ENCODE measurements at places on chromosomes 7 and 10. TPM values are rescaled to one million over a fixed set of nuclear protein-coding genes. Genes with fewer than 3 reads are reported as not detected.

DNA sequence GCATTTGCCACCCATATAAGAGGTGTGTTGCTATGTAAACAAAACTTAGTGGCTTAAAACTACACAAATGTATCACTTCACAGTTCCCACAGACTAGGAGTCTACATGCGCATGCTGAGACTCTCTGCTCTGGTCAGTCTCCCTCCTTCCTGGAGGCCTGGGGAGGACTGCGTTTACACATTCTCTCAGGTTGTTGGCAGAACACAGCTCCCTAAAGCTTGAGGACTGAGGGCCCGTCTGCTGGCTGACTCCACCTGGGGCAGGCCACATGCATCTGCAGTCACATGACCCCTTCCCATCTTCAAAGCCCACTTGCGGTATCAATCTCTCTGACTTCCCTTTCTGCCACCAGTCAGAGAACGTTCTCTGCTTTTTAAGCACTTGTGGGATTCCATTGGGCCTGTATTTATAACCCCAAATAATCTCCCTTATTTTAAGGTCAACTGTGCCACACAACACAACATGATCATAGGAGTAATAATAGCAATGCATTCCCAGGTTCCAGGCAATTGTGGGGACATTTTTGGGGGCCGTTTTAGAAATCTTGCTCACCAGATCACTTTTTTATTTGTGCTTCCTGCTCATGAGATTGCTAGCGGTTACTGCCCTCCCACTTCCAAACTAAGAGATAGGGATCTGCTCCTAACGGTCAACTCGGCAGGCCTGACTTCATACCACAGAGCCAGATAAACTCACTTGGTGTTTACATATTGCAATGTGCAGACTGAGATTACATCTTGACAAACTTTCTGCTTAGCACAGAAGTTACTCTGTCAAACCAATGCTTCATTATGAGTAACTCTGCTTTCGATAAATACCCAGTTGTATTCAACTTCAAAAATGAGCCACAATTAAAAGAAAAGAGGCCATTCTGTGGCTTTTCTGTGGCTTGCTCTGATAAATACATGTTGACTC lies 96.3 kb downstream of the ALOX5 start:
- H3K4me1 ChIP-seq = peaks cover 35% of the 10 kb centered on the region
- H3K36me3 ChIP-seq = no peaks in the 10 kb centered on the region
- DNase-seq = peak; percentile 90

GRCh38 chr10:79925614-79926013 lies 23.3 kb downstream of the SFTPD start:
- peaks cover 8% of the 10 kb centered on the region for H3K36me3 ChIP-seq
- H3K27me3 ChIP-seq = peaks cover 3% of the 10 kb centered on the region
- peaks cover 16% of the 10 kb centered on the region for H3K4me1 ChIP-seq
- H3K27ac ChIP-seq = no peak overlapping the region
- H3K4me3 ChIP-seq = no peak overlapping the region

DNA sequence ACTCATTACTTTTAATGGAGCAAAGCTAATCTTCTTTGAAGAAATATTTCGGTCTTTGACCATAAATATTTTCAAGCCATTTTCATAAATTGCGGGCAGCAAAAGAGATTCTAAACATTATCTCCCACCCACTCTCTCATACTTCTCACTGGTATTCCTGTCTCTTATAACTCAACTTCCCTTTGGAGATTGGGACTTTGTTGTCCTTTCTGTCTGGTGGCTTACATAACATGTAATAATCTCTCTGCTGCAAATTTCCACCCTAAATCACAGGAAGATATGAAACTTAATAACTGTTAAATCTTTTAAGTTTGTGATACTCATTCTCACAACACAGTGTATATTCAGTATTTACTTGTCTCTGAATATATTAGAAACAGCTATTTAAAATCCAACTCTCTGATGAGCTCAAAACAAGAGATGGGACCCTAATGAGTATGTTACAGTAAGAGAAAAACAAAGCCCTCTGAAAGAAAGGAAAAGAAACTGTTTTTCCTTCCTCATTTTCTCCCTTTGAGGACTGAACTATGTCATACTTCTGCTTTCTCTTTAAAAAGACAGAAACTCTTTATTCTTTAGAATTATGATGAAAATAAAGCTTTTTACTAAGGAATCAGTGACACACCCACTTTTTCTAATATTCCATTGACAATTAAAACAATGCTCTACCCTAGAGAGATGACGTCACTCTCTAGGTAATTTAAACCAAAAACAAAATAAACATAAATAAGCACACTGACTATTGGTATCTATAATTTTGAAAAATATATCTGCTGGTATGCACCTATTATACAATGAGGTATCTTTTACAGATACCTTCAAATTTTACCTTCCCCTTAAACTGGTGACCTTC lies 14.7 kb downstream of the CALCR start:
- H3K4me1 ChIP-seq = no peaks in the 10 kb centered on the region
- H3K27ac ChIP-seq = no peak overlapping the region
- no peaks in the 10 kb centered on the region for H3K36me3 ChIP-seq
- no peaks in the 10 kb centered on the region for H3K27me3 ChIP-seq
- no peak for DNase-seq
- H3K4me3 ChIP-seq = no peak overlapping the region

- H3K27me3 ChIP-seq = no peaks in the 10 kb centered on the region
- H3K4me1 ChIP-seq = no peaks in the 10 kb centered on the region
- no peak overlapping the region for H3K27ac ChIP-seq
- H3K36me3 ChIP-seq = no peaks in the 10 kb centered on the region
- no peak overlapping the region for H3K4me3 ChIP-seq
Measured at GRCh38 chr7:15430911-15431310, 130.9 kb downstream of the AGMO start.

DNA sequence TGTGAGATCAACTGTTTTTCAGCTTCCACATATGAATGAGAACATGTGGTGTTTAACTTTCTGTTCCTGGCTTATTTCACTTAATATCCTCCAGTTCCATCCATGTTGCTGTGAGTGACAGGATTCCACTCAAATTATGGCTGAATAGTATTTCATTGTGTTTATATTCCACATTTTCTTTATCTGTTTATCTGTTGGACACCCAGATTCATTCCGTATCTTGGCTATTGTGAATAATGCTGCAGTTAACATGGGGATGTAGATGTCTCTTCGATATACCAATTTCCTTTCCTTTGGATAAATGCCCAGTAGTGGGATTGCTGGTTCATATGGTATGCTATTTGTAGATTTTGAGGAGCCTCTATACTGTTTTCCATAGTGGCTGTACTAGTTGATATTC lies 47.9 kb downstream of the GALNT11 start:
- no peak overlapping the region for H3K27ac ChIP-seq
- H3K27me3 ChIP-seq = no peaks in the 10 kb centered on the region
- peaks cover 18% of the 10 kb centered on the region for H3K4me1 ChIP-seq
- DNase-seq = no peak
- H3K4me3 ChIP-seq = no peak overlapping the region

DNA sequence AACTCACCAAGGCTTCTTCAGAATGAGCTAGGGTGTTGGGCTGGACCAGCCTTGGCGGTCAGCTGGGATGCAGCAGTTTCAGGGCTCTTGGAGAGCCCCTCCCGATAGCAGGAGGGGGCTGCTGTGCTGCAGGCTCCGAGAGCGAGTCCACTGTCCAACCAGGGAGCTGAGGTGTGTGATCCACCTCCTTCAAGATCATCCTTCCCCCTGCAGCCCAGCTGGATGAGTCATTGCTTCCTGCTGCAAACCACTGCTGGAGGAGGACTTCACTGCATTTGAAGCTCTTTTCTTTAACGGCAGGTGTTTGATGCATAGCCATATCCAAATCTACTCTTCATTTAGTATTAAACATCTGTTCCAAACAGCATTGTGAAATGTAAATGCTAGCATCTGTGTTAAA lies 54.2 kb upstream of the EBF3 start:
- peak; percentile 78 for DNase-seq
- H3K36me3 ChIP-seq = no peaks in the 10 kb centered on the region
- no peaks in the 10 kb centered on the region for H3K4me1 ChIP-seq

DNA sequence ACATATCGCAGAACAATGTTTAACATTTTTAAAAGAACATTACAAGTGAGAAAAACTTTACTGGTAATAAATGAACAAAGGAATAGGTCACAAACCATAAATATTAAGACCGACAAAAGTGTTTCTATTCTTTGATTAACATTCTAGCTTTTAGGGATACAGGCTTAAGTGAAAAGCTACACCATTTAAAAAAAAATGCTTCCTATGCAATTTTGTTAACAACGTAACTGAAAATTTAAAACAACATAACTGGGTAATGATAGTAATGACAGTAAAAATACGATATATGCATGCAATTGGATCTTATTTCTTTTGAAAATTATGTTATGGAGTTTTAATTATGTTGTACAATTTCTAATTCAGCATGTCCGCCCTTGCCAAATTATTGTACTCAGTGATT lies 49.7 kb upstream of the THSD7A start:
- H3K36me3 ChIP-seq = no peaks in the 10 kb centered on the region
- H3K27me3 ChIP-seq = no peaks in the 10 kb centered on the region
- no peak overlapping the region for H3K27ac ChIP-seq
- no peak for DNase-seq
- H3K4me3 ChIP-seq = no peak overlapping the region

DNA sequence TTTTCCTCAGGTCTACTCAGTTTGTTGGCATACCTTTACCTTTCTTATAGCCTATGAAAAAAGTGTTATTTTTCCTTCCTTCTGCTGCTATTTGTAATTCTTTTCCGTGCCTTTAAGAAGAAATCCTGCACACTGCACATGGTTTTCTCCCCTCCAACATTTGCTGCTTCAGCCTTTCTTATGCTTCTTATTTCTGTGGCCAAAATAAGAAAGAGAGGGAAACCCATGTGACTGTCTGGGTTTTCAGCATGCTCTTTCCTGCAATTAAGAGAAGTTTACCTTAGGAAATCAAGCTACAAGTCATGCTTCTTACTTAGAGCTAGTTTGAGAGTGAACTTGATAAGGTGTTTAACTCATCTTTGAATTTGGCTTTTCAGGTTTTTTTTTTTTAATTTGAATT lies 11.0 kb downstream of the TBC1D12 start:
- no peaks in the 10 kb centered on the region for H3K36me3 ChIP-seq
- H3K27me3 ChIP-seq = no peaks in the 10 kb centered on the region
- no peak overlapping the region for H3K4me3 ChIP-seq

DNA sequence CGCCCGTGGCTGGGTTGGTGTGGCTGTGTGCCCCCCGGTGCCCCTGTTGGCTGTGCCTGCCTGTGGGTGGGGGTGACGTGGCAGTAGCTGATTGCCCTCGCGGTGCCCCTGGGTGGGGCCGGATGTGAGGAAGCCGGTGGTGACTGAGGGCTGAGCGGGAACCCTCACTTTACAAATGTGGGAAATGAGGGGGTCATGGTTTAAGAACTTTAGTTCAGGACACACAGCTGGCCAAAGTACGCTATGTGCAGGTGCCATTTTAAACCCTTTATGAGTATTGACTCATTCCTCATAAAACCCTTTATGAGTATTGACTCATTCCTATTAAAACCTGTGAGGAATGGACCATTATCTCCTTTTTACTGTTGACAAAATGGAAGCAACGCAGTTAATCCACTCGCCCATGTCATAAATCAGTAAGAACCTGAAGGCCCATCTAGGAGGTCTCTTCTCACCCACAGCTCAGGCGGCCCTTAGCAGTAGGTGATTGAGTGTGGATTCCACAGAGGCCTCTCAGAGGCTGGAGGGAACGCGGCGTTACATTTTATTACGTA lies 290.1 kb upstream of the COBL start:
- H3K4me3 ChIP-seq = no peak overlapping the region
- DNase-seq = no peak
- H3K4me1 ChIP-seq = no peaks in the 10 kb centered on the region

DNA sequence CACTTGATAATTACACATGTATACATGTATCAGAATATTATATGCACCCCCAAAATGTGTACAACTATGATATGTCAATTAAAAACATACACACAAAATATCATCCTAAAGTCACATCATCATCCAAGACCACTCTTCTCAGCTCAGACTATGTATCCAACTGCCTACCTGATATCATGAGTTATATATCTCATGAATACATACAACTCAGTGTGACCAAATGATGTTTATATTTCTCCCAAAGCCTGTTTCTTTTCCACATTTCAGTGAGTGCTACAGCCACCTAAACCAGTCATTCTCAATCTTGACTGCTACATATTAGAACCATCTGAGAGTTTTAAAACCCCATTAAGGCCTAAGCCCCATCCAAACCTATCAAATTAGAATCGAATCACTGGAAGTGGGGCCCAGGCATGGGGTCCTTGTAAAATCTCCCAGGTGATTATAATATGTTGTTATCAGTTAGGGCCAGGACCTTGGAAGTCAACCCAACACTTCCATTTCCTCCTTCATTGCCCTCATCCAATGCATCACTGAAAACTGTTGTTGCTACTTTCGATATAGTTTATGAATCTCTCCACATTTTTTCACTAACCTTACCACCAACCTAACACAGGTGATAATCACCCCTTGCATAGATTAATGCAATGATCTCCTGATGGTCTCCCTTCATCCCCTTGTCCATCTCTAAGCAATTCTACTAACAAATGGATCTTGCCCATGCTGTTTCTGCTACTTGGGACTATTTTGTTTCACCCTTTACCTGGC lies 53.8 kb upstream of the ITGB8 start:
- no peak overlapping the region for H3K27ac ChIP-seq
- no peak for DNase-seq
- H3K4me3 ChIP-seq = no peak overlapping the region
- no peaks in the 10 kb centered on the region for H3K27me3 ChIP-seq
- H3K4me1 ChIP-seq = peaks cover 8% of the 10 kb centered on the region
- no peaks in the 10 kb centered on the region for H3K36me3 ChIP-seq

Gene INPP5A
- 234 TPM for total RNA-seq

Gene CYP2C19
- total RNA-seq = not detected

Gene ADARB2
- 2.5 TPM for total RNA-seq

Data from esophagus muscularis mucosa (tissue), 4 donors.